ENCODE measurements at places on chromosomes 2 and 18.

DNA sequence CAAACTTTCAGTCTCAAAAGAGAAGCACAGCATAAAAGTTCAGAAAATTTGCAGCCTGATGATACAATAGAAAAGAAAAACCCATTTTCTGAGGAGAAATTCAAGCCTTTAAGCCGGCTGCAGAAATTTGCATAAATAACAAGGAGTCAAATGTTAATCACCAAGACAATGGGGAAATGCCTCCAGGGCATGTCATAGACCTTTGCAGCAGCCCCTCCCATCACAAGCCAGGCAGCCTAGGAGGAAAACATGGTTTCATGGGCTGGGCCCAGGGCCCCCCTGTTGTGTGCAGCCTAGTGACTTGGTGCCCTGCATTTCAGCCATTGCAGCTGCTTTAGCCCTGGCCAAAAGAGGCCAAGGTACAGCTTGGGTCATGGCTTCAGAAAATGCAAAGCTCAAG lies 54.1 kb upstream of the CAVIN2 start:
- DNase-seq = no peak

- peak; percentile 45 for DNase-seq
These were observed 55.4 kb upstream of the NCOA1 start for GRCh38 chr2:24435391-24436316.

DNA sequence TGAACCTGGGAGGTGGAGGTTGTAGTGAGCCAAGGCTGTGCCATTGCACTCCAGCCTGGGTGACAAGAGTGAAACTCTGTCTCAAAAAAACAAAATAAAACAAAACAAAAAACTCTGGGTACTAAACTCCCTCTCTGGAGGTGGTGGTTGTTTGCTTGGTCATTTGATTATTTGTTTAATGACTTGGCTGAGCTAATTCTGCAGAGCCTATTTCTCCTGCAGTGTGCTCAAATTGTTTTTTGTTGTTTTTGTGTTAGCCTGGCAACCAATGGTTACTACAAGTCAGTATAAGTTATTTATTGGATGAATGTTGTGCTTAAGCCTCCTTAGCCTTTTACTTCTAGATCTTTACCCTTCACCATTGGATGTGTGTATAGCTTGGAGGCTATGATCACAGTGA lies 387.5 kb downstream of the ADCYAP1 start:
- DNase-seq = no peak

GRCh38 chr2:48219234-48219554 lies 310.8 kb upstream of the STON1 start:
- DNase-seq = no peak

DNA sequence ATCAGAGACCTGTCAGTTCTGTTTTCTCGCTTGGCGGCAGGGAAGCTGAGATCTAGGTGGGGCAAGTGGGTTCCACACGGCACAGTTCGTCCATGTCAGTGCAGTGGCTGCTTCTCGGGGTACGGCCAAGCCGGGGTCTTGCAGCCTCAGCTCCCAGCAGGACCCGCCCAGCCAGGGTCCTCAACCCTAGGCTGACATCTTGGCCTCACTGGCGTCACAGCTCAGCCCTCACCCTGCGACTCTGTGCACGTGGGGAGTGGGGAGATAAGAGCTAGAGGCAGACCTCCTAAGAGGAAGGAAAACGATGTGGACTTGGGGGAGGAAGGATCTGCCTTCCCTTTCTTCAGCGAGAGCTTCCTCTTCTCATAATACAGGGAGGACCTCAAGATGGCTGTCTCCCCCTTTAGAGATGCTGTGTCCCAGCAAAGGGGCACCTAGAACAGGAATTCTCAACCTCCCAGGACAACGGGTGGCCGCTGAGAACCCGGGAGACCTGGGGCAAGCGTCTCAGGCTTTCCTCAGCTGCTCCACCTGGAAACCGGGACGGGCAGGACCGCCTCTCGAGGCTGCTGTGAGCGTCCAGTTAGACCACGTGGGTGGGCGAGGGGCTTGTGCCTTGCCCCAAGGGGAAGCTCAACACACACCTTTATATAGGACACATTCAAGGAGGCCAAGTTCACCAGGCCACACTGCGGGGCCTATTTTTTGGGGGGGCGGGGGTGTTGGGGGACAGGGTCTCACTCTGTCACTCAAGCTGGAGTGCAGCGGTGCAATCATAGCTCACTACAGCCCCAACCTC lies 23.5 kb upstream of the KLF11 start:
- DNase-seq = no peak

DNA sequence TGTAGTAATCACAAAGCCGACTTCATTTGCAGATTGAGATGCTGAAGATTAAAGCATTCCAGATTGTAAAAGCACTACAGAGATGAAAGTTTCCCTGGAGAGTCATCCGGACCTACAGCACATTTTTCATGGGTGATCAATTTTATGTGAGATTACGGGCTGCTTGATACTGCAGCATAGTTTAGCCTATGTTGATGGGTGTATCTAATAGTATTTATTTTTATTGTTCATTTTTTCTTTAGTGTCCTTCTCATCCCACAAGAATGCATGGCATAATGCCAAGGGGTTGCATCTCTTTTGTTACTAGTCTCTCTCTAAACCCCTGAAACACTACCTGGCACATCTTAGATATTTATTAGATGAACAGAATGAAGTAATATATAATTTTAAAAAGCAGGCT lies 240.4 kb downstream of the MBD2 start:
- DNase-seq = peak; percentile 23

DNA sequence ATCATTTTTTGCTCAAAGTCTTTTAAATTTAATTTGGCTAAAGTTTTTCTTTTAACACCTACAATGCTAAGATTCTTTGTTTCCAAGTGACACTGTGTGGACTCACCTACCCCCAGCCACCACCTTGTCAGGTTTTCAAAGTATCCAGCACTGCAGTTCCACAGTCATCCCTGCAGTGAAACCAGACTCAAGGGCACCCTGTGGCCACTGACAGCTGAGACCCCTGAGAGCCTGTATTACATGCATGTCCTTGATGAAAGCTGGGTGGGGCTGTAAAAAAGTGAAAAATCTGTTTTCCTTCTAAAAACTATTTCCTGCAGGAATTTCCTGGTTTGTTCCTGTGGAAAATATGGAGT lies 19.9 kb downstream of the TPRKB start:
- no peak for DNase-seq

- no peak for DNase-seq
These were observed 49.3 kb downstream of the SP110 start for GRCh38 chr2:230170532-230170931.

GRCh38 chr18:77111951-77112746 lies 20.4 kb downstream of the MBP start:
- no peak for DNase-seq

GRCh38 chr2:63719052-63719451 lies 122.6 kb upstream of the UGP2 start:
- DNase-seq = no peak

DNA sequence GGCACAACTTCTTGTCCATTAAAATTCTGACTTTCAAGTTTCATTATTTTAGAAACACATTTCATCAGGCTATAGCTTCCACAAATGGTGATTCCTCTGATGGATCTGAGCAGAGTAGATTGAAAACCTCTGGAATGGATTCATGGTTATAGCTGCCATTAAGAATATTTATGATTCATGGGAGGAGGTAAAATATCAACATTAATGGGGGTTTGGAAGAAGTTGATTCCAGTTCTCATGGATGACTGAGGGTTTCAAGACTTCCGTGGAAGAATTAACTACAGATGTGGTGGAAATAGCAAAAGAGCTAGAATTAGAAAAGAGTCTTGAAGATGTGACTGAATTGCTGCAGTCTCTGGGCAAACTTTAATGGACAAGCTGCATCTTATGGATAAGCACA lies 797.4 kb downstream of the SUCLG1 start:
- DNase-seq = peak; percentile 47

DNA sequence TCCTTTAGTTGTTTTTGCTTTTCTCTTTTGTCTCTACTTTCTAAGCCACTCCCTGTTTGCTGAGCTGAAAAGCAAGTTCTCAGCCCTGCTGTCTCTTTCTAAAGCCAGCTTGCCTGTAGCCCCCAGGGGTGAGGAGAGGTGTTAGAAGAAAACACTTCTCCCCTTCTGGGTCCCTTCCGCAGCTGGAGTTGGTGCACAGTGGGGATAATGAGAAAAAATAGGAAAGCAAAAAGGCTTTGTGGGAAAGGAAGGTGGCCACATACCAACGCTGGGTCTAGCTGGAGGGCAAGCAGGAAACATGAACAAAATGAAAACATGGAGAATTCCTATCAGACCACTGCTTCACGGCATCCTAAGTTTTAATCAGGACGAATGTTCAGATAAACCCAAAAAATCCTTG lies 15.5 kb upstream of the SLC20A1 start:
- no peak for DNase-seq

DNA sequence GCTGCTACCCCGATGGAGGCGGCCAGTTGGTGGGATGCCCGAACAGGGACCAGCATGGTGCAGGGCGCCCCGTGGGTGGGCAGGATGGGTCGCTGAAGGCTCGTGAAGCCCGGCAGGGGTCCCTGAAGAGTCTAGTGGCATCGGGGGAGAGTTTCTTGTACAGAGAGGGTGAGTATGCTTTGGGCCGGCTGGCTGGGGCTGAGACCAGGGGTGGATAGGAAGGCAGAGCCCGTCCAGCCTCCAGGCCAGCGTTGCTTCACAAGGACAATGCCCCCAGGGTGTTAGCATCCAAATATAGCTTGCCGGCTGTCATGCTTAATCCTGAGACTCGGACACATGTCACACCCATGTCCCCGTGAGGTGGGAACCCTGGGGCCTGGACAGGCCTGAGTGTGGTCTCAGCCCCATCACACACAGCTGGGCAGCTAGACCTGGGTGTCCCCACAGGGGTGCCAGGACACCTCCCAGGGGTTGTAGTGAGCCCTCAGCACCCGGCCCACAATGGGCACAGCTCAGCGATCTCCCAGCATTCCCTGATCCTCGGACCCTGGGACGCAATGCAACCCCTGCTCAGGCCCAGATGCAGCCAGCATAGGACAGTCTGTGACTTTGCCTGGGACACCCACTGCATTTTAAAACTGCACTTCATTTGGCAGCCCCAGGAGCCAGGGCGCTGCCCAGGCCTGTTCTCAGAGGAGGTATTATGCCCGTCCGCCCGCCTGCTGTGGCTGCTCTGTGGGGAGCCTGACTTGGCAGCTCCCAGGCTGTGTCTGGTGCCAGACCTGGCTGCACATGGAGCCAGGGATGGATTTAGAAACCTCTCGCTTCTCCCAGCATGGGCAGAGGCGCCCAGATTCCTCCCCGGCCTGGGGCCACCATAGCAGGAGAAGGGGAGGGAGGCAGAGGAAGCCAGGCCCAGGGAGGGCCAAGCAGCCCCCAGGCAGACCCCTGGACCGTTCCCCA lies 36.4 kb downstream of the RAMP1 start:
- DNase-seq = no peak

GRCh38 chr18:79877163-79878091 lies 74.0 kb downstream of the SLC66A2 start:
- DNase-seq = no peak

- DNase-seq = no peak
These were observed 23.7 kb upstream of the TAF1B start for GRCh38 chr2:9819551-9819950.

DNA sequence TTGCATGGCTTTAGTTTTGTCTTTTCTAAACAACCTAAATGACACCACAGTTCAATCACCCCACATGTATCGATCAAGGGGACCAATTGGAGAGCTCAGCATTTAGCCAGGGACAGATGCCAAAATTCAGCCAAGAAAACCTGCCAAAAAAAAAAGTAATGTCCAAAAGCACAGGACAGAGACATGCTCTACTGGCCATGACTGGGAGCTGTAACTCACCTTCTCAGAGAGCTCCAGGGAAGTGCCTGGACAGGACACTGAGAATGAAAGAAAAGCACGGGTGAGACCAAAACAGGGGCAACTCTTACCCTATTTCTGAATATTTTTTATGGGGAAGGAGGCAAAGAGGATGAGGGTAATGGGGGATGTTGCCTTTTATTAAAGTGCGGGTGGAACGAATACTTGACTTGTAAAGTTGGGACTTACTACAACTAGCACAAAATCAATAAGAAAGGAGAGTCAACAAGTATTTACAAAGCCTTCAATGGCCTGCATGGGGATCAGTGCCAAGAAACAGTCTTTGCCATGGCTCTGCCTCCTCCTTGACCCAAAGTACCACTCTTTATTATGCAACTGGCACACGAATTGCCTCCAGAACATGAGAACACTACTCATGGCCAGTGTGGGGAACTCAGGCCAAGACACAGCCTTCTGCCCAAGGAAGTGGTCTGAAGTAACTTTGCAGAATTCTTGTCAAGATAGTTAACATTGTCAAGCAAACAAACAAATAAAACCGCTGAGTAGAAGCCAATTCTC lies 72.9 kb upstream of the HK2 start:
- no peak for DNase-seq

GRCh38 chr2:30888852-30889409 lies 81.7 kb upstream of the CAPN13 start:
- DNase-seq = no peak

GRCh38 chr2:21804151-21804550 lies 680.4 kb downstream of the TDRD15 start:
- DNase-seq = no peak

DNA sequence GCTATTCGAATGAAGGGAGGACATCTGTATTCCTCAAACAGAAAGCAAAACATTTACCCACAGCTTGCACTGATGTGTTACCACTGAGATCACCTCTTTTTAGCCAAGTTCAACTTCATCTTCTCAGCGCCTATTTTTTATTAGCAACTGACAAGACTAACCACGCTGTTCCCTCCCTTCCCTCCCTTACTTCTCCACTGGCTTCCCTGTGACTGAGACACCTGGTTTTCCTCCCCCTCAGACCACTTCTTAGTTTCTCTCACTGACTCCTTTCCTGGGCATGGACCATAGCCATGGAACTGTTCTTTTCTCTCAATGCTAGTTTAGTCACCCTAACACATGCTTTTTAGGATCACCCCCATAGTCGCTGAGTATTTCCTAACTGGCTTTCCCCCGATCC lies 3.3 kb downstream of the L3MBTL4 start:
- no peak for DNase-seq

DNA sequence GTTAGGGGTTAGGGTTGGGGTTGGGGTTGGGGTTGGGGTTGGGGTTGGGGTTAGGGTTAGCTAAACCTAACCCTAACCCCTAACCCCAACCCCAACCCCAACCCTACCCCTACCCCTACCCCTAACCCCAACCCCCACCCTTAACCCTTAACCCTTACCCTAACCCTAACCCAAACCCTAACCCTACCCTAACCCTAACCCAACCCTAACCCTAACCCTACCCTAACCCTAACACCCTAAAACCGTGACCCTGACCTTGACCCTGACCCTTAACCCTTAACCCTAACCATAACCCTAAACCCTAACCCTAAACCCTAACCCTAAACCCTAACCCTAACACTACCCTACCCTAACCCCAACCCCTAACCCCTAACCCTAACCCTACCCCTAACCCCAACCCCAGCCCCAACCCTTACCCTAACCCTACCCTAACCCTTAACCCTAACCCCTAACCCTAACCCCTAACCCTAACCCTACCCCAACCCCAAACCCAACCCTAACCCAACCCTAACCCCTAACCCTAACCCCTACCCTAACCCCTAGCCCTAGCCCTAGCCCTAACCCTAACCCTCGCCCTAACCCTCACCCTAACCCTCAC lies 24.1 kb upstream of the RABL2A start:
- DNase-seq = no peak

- DNase-seq = no peak
These were observed 34.9 kb upstream of the TFCP2L1 start for GRCh38 chr2:121319941-121320340.

GRCh38 chr2:122193622-122194021 lies 438.2 kb downstream of the TSN start:
- DNase-seq = no peak

All from fibroblast of skin of left biceps (primary cell).